ENCODE measurements at places on chromosomes 3 and 15.

DNA sequence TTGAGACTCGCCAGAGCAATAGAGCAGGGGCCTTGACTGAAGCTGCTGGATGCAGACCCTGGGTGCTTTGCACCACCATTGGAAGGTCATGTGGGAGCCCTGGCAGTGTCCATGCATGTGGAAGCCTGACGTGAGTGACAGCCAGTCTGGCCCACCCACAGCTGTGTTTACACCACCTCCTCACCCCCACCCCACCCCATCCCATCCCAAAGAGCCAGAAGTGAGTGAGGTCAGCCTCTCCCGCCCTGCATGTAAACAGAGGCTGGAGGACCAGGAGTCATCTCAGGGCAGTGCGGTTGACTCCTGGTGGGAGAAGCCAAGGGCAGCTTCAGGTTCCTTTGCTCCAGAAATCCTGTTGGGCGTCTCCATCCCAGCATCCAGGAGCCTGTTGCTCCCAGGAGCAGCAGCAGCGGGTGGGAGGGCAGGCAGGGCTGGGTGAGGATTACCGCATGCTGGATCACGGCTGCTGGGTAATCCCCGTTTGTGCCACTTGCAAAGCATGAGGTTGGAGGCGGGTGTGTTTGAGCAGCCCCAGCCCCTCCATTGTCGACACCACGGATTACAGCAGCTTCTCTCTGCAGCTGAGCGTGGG is 44.6 kb downstream of the CORO2B start:
- no peak overlapping the region for H3K4me3 ChIP-seq
- peak; percentile 67 for DNase-seq
- no peaks in the 10 kb centered on the region for H3K27me3 ChIP-seq
- H3K4me1 ChIP-seq = peaks cover 39% of the 10 kb centered on the region
- no peaks in the 10 kb centered on the region for H3K36me3 ChIP-seq

DNA sequence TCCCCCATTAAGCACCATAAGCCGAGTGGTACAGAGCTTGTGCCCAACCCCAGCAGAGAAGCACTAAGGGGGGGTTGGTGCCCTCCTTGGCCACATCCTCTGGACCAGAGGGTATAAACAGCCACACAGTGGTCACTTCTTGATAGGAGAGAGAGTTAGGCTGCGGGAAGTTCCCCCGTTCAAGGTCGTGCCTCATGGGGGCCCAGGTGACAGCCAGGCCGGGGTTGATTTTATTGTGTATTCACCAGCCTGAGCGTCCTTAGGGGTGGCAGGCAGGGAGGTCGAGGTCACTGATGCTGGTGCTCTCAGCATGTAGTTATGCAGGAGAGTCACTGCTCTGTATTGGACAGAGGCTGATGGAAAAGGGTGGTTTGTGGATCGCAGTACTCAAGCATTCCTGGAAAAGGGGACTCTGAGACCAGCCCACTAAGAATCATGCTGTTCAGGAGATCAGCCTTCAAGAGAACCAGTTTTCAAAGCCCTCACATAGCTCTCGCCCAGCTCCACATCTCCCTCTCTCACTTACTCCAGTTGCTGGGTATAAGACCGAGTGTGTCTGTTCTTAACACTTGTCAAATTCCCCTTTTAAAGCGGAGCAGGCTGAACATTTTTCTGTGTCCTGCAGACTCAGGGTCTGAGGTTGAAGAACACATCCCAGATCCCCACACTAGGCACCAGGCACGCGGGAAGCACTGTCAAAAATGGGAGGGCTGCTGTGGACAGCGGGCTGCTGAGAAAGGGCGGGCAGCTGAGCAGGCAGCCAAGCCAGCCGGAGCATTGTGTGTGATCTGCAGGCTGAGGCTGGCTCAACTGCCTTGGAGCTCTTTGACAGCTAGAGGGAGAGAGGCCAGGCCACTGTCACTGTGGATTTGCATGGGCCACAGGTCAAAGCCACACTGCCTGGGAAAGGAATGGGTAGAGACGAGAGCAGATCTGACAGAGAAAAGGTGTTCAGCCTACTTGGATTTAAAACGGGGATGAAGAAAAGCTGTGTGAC is 279.3 kb upstream of the LRRFIP2 start:
- H3K27ac ChIP-seq = no peak overlapping the region
- peaks cover 80% of the 10 kb centered on the region for H3K27me3 ChIP-seq
- no peaks in the 10 kb centered on the region for H3K4me1 ChIP-seq
- no peaks in the 10 kb centered on the region for H3K36me3 ChIP-seq
- H3K4me3 ChIP-seq = no peak overlapping the region

DNA sequence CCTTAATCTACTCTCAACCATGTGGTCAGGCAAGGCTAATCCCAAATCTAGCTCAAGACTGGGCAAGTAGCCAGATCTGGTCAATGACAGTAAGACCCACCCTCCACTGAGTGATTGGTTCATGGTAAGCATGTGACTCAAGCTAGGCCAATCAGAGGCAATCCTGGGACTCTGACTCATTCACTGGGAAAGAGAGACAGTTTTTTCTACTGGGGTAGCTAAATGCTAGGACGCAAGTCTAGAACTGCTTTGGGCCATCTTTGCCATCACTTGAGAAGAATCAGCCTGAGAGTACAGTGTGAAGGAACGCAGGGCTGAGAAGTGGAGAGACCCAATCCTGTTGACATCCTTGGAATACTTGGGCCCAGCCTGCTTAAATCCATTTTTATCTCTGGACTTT is 9.4 kb upstream of the RAD18 start:
- H3K4me1 ChIP-seq = no peaks in the 10 kb centered on the region
- peaks cover 9% of the 10 kb centered on the region for H3K27me3 ChIP-seq
- DNase-seq = peak; percentile 47
- H3K36me3 ChIP-seq = no peaks in the 10 kb centered on the region

DNA sequence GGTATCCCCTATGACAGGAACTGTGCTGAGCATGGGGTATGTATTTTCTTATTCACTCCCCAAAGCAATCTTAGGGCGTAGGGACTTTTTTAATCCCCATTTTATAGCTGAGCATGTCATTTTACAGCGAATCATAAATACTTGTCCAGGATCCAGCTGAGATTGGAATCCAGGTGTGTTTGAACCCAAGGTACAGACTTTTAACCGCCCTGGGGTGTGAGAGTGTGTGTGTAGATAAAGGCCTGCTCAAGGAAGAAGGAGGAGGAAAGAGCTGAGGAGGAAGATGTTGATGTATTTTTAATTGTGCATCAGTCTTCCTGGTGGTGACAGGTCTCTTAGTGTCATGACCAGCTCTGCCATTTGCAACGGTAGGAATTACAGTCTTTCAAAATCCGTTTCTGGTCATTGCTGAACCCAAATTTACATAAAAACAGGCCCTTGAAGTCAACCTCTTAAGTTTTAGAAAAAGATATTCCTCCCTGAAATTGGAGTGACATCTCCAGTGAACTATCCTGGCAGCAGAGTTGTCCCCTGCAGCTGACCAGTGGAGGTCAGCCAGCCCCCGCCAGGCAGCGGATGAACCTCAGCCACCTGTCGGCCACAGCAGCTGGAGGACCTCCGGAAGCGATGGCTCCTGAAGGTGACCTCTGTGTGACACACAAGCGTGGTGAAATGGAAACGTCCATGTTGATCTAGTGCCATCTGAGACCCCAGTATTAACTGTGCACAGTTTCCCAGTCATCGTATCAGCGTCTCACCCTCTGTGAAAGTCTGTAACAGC is 92.8 kb upstream of the MITF start:
- H3K4me3 ChIP-seq = no peak overlapping the region
- no peaks in the 10 kb centered on the region for H3K27me3 ChIP-seq
- H3K27ac ChIP-seq = no peak overlapping the region
- H3K4me1 ChIP-seq = peaks cover 3% of the 10 kb centered on the region

DNA sequence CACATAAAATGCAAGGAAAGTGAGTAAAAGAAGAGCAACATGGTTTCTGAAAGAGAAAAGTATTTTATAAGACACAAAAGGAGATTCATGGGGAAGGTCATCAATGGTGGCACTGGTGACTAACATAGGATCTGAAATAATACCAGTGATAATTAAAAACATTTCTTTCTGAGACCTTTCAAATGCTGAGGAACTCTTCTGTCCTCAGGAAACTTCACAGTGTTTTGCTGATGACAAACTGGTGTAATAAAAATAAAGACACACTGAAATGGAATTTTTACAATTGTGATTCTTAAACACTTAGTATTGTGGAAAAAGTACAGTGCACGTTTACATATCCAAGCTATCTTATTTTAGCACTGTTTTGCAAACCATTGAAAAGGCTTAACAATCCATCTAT is 80.4 kb upstream of the ZBTB20 start:
- no peaks in the 10 kb centered on the region for H3K4me1 ChIP-seq
- H3K36me3 ChIP-seq = no peaks in the 10 kb centered on the region
- no peak overlapping the region for H3K27ac ChIP-seq
- no peak for DNase-seq
- no peak overlapping the region for H3K4me3 ChIP-seq

- peak overlapping the region; percentile 62 for H3K4me3 ChIP-seq
- peaks cover 41% of the 10 kb centered on the region for H3K27me3 ChIP-seq
These were observed 564 bp upstream of the PIGZ start for GRCh38 chr3:196969134-196969659.

GRCh38 chr3:154781595-154781994 is 298.5 kb upstream of the MME start:
- H3K27ac ChIP-seq = no peak overlapping the region
- DNase-seq = no peak
- peaks cover 12% of the 10 kb centered on the region for H3K4me1 ChIP-seq
- H3K36me3 ChIP-seq = no peaks in the 10 kb centered on the region
- H3K27me3 ChIP-seq = no peaks in the 10 kb centered on the region
- no peak overlapping the region for H3K4me3 ChIP-seq

- H3K4me1 ChIP-seq = no peaks in the 10 kb centered on the region
- no peaks in the 10 kb centered on the region for H3K36me3 ChIP-seq
- DNase-seq = peak; percentile 12
- H3K27ac ChIP-seq = no peak overlapping the region
These were observed 779.1 kb downstream of the CADM2 start for GRCh38 chr3:85737846-85738245.

DNA sequence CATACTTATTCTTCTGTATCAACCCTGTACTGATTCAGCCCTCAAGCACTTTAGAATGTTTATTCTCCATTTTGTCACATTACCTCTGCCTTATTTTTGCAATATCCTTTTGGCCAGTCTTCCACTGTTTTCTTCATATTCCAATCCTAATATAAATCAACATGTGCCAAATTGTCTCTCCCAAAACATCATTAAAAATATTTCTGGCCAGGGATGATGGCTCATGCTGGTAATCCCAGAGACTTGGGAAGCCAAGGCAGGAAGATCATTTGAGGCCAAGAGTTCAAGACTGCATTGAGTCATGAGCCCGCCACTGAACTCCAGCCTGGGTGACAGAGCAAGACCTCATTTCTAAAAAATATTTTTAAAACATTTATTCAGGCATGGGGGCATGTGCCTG is 641.4 kb upstream of the CBLB start:
- no peak overlapping the region for H3K27ac ChIP-seq
- no peaks in the 10 kb centered on the region for H3K4me1 ChIP-seq
- H3K36me3 ChIP-seq = no peaks in the 10 kb centered on the region
- H3K4me3 ChIP-seq = no peak overlapping the region

GRCh38 chr3:155232605-155233004 is 60.9 kb downstream of the STRIT1 start:
- H3K27me3 ChIP-seq = no peaks in the 10 kb centered on the region
- peaks cover 3% of the 10 kb centered on the region for H3K4me1 ChIP-seq
- DNase-seq = peak; percentile 92
- H3K4me3 ChIP-seq = no peak overlapping the region

DNA sequence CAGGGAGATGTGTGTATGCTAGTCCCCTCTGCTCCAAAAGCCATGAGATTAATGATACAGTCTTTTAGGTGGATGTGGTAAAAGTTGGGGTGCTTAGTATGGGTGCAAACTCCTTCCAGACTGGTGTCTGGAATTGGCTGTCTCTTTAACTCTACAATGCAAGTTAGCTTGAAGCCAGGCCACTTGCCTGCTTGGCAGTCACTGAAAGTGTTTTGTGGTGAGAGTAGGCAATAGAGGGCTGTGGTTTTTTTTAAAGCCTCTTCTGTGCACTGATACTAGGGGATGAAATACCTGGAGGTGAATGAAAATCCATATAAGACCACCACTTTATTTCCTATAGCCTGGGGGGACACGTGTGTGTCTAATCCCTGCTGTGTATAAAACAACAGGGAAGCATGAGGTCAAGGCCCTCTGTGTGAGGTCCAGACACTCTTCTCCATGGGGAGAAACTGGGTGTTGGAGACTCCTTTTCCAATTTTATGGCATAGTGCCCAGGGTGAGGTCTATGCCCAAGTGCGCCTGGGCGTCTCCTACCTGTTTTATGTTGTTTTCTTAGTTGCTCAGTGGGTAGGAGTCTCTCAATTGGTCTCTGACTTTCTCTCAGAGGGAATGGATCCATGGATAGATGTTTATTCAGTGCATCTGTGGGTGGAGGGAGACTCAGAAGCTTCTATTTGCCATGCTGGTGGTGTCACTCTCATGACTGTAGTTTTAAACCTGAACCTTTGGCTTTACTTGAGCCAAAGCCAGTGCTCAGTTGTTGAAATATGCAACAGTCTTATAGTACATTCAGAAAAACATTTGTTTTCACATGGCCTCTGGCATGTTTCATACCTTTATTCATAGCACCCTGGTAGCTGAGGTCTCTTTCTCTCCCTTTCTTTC is 327.8 kb upstream of the ATP11B start:
- H3K4me3 ChIP-seq = no peak overlapping the region
- no peak for DNase-seq
- H3K27ac ChIP-seq = no peak overlapping the region
- H3K36me3 ChIP-seq = no peaks in the 10 kb centered on the region

- H3K27ac ChIP-seq = no peak overlapping the region
- peak; percentile 94 for DNase-seq
- no peaks in the 10 kb centered on the region for H3K27me3 ChIP-seq
- no peak overlapping the region for H3K4me3 ChIP-seq
- H3K4me1 ChIP-seq = peaks cover 2% of the 10 kb centered on the region
- no peaks in the 10 kb centered on the region for H3K36me3 ChIP-seq
These were observed 33.8 kb downstream of the DRD3 start for GRCh38 chr3:114144909-114145688.

- H3K27me3 ChIP-seq = no peaks in the 10 kb centered on the region
- H3K27ac ChIP-seq = no peak overlapping the region
- DNase-seq = no peak
- no peaks in the 10 kb centered on the region for H3K4me1 ChIP-seq
- no peaks in the 10 kb centered on the region for H3K36me3 ChIP-seq
- no peak overlapping the region for H3K4me3 ChIP-seq
These were observed 39.5 kb downstream of the ITPR1 start for GRCh38 chr3:4532535-4533112.

DNA sequence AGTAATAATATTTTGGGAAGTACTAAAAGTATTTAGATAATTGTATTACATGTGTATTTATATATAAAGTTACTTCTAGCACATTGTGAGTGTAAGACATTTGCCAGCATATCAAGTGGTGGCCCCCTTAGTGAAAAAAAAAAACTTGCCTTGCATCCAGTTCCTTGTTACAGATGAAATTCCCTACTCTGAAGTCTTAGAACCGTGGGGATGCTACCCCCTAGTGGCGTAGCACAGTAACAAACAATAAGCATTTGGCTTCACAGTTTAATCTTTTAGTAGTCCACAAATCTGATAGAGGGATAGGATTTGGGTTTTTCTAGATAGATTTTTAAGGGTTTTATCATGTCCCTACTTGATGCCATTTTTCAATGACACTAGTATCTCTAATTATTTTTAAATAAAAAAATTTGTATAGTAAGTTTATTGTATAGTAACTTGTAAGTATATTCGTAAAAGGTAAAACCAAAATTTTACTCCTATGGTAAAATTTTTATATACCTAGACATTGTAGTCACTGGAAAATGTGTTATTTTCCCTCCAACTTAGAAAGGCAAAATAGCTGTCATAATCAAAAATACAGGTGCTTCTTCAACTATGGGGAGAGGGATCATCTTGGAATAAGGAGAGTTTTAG is 14.3 kb downstream of the SMC4 start:
- peaks cover 11% of the 10 kb centered on the region for H3K36me3 ChIP-seq
- no peak overlapping the region for H3K27ac ChIP-seq
- H3K27me3 ChIP-seq = no peaks in the 10 kb centered on the region
- DNase-seq = peak; percentile 84
- peaks cover 3% of the 10 kb centered on the region for H3K4me1 ChIP-seq
